CD4-positive, alpha-beta T cell treated with Interleukin-4 for 1 hour (primary cell): ENCODE measurements at places on chromosomes 4 and X.

- no peak for DNase-seq
Observed at GRCh38 chrX:141402897-141403610, 160.7 kb upstream of the SPANXC start.

GRCh38 chrX:40734971-40735324, 394 bp downstream of the MED14 start:
- peak; percentile 46 for DNase-seq

DNA sequence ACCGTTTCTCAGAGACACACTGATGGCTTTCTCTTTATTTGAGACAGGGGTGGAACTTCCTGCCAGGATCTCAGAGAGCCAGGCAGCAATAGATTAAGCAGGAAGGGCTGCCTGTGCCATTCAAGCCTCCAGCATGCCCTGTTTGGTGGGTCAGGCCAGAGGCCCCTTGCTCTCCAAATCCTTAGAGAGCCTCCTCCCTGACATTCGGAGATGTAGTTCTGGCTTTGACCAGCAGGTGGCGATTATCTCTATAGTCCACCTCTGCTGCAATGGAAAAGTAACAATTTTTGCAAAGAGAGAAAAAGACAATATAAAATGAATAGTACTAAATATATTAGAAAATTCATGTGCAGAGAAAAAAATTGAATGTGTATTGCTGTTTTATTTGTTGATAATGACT, 93.9 kb downstream of the NXF2B start:
- DNase-seq: peak; percentile 53

- no peak for DNase-seq
Observed at GRCh38 chr4:54714631-54715030, 56.9 kb downstream of the KIT start.

- no peak for DNase-seq
Observed at GRCh38 chr4:164771088-164771487, 17.2 kb downstream of the SMIM31 start.

DNA sequence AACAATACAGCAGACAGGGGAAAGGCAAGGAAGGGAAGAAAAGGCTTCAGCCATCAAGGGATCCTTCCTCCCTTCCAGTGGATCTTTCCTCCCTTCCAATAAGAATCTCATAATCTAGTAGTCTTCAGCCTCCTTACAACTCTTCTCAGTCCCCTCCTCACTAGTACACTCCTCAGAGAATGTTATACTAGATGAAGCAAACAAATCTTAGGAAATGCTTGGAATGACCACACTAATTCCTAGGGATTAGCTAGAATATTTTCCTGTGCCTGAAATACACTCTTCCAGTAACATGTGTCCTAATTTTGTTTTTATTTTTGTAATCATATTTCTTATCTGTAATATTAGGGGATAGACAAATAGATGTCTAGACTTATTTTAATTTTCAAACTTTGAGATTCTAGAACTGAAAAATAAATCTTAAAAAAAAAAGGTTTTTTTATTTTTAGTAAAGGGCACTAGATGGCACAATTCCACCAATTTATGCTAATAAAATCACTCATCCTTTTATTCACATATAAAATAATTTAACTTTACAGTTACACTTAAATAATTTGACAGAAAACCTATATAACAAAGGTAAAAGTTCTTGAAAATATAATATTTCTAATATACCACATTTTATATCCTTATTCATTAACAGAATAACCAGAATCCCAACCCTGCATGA, 7.0 kb upstream of the STPG2 start:
- DNase-seq: no peak

DNA sequence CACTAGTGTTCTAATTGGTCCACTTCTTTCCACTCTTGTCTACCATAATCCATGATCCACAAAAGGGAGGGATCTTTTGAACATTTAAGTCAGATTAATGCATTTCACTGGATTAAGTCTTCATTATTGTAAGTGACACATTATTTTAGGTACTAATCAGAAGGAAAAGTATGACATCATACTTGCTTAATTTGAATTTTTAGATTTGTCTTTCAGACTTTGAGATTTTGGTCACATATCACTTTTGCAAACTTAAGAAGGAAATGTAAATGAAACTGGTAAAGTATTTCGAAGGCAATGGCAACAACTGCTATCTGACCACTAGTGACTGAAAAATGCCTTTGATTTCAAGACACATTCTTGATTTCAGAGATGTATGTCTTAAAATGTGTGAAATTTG, 5.2 kb downstream of the MMRN1 start:
- DNase-seq: no peak

GRCh38 chrX:119235051-119235511, 1.0 kb upstream of the PGRMC1 start:
- DNase-seq: no peak

DNA sequence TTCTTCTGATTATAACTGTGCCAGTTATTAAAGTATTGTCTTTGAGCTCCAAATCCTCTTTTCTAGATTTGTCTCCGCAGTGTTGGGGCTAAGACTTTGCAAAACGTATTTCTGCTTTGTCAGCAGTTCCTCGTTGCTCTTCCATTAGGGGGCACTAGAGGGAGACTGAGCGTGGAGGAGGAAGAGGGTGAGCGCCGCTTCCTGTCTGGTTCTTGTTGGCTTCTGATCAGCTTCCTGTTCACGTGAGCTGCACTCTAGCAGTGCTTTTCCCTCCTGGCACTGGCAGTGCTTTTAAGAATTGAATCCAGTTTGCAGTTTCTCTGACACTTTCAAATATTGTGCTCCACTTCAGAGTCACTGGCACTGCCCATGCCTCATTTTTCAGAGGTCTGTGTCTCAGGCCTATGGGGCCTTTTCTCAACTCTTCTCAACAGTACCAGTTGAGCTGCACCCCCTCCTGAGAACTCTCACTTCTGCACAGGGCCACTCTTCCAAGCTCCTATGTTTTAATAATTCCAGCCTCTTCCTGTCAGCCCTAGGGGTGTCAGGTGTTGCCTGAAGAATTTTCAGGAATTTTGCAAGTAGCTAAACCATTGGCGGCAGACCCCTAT, 54.4 kb upstream of the LCORL start:
- peak; percentile 36 for DNase-seq

GRCh38 chr4:4270529-4270928, 19.4 kb downstream of the LYAR start:
- peak; percentile 35 for DNase-seq

- DNase-seq: no peak
Observed at GRCh38 chr4:106893903-106894302, 142.2 kb downstream of the DKK2 start.

DNA sequence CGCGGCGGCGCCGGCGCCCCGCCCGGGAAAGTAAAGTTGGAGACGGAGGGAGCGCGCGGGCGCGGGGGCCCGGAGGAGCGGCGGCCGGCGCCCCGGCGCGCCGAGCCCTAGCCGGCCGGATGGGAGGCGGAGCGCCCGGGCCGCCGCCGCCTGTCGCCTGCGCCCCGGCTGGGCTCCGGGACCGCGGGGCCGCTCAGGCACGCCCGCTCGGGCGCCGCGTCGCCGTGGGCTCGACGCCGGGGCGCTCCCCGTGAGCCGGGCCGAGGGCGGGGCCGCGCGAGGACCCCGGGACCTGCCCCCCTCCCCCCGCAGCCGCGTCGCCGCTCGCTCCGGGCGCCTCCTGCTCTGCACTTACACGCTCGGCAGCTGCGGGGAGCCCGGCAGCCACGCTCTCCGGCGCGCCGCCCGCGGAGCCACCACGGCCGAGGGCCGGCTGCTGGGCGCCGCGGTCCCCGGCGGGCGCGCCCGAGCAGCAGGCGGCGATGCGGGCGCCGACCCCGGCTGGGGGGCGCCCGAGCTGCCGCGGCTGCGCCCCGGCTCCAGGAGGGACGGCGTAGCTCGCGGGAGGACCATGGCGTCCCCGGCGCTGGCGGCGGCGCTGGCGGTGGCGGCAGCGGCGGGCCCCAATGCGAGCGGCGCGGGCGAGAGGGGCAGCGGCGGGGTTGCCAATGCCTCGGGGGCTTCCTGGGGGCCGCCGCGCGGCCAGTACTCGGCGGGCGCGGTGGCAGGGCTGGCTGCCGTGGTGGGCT, at the start of gene ADRA2C:
Gene ADRA2C, plus strand, starts transcription at position 350 of the 749 bp plus-strand sequence. Its CDS starts 222 bp downstream, at position 572.
- DNase-seq: no peak

GRCh38 chr4:21710179-21710835, 238.3 kb downstream of the KCNIP4 start:
- no peak for DNase-seq

- no peak for DNase-seq
Observed at GRCh38 chrX:47482065-47482511, 934 bp downstream of the ZNF41 start.

- DNase-seq: no peak
Observed at GRCh38 chr4:117093571-117093970, 8.2 kb upstream of the TRAM1L1 start.

GRCh38 chr4:185693548-185694215, 118.3 kb downstream of the SORBS2 start:
- DNase-seq: no peak

DNA sequence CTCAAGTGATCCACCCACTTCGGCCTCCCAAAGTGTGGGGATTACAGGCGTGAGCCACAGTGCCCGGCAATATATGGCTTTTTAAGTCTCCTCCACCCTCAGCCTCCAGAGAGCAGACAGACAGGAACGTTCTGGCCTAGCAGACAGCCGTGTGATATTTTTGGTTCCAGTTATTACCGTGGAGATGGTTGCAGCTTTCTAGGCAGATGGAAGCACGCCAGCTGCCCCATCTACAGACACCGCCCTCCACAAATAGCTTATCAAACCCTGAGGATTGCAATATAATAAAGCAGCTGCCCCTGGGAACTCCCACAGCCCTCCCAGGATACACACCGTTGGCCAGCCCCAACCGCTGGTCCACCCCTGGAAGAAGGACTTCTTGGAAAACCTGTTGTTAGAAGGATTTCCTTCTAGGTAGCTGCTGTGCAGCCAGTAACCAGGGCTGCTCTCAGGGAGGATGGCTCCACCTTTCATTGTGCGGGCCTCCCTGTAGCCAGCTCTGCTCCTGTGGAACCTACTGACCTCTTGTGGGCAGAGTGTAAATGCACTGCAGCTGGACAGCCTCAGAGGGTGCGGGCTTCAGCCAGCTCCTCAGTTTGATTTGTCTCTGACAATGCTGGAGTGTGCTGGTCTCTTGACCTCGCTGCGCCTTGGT, 44.0 kb downstream of the SLC25A5 start:
- peak; percentile 25 for DNase-seq

DNA sequence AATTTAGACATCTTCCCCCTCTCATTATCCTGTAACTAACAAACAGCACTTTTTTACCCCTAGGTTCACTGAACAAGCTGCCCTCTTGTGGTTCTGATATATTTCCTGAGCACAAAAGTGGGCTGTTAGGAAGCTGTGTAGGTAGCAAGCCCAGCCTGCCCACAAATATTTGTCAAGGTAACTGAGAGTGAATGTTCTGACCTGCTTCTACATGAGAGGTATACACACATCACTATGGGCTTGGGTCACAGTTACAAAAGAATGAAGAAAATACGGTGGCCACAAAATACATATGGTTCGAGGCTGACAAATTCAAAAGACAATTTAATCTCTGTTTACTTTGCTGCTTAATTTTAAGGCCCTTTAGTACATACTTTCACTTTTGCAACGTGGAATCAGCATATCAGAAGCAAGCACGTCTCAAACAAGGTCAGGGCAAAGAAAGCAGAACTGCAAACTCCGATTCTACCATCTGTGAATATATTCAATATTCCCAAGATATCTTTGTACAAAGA, 78.7 kb downstream of the RBM47 start:
- DNase-seq: peak; percentile 37

DNA sequence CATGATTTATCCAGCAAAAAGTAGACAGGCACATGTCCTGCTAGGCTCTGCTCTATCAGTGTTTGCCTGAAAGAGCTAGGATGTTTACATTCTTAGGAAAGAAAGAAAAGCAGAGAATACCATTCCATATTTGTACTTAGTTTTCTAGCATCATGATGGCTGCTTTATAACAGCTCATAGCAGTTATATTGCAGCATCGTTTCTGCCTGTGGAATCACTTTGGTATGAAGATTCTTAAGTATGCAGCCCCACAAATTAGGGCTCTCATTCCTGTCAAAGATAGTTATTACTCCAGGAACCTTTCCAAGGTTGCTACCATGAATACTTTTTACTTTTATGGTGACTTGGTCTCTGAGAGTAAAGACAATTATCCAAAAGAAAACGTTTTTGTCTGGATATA, 119.0 kb upstream of the MYOZ2 start:
- no peak for DNase-seq

DNA sequence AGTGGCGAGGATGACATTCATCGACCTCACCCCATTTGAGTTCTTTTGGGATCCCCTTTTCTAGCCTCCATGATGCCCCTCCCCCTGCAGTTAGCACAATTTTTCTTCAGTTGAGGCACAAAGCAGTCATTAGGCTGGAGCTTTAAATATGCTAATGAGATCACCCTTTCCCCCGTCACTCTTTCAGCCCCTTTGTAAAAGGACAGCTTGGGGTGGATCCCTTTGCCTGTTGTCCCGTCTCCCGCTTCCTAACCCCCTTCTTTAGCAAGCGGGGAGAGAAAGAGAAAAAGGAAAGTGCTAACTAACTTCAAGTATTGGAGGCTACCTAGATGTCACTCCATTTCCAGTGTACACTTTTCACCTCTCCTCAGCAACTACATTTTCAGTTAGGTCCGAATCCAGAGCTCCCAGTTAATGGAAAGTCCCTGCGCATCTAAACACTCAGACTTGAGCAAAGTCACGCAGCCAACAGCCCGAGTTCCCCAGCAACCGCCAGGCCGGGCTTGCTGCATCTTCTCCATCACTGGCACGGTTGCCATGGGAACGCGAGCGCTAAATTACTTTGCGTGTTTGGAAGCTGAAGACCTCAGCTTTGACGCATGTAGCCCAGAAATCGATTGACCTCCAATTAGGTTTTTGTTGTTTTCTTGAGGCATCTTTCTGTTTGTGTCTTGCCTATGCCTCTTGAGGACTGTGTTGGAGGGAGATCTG, 76.8 kb downstream of the RTL5 start:
- no peak for DNase-seq

DNA sequence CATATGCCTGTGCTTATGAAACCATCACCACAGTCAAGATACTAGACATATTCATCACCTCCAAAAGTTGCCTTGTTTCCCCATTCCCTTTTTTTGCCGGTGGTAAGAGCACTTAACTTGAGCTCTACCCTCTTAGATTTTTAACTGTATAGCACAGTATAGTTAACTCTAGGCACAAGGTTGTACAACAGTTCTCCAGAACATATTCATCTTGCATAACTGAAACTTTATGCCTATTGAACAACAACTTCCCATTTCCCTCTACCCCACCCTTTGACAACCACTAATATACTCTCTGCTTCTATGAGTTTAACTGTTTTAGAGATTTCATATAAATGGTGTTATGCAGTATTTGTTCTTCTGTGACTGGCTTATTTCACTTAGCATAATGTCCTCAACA, 119.3 kb downstream of the ASB9 start:
- DNase-seq: no peak

GRCh38 chr4:39931441-39931901, 46.2 kb downstream of the PDS5A start:
- DNase-seq: no peak

- no peak for DNase-seq
Observed at GRCh38 chrX:55161581-55161980, 58.6 kb upstream of the PAGE5 start.

GRCh38 chrX:107729558-107730297, 45.9 kb downstream of the TSC22D3 start:
- no peak for DNase-seq

- no peak for DNase-seq
Observed at GRCh38 chr4:106738121-106738520, 298.0 kb downstream of the DKK2 start.

GRCh38 chrX:102739657-102740056, 19.1 kb downstream of the GPRASP3 start:
- DNase-seq: no peak

GRCh38 chrX:40314070-40314469, 216.3 kb upstream of the BCOR start:
- no peak for DNase-seq
